Fibroblast of lung (primary cell): ENCODE measurements at places on chromosomes 12 and 14.

GRCh38 chr12:97630875-97631274, 168.3 kb downstream of the RMST start:
- peak; percentile 81 for DNase-seq

DNA sequence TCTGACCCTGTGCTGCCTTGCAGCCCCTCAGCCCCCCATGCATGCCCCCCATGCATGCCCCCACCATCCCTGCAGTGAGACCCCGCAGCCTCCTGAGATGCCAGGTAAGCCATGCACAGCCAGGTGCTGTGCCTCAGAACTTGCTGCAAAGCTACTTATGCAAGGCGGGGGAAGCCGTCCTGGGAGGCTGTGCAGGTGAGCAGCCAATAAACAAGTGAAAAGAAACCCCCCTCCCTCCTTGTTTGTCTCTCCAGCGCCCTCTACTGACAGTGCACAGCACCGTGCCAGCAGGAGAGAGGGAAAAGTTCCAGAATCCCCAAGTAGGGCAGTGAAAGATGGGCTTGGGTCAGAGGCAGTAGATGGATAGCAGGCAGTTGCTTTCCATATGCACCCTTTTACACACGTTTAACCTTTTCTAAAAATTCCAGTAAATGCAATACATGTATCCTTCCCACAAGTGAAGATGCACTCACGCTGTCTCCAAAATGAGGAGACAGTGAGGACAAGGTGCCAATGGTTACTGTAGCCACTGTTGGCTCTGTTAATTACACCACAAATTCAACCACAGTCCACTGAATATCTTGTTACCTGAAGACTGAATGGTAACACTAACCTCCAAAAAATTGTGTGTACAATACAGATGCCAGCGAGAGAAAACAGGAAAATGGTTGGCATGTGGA, 18.0 kb downstream of the TNFAIP2 start:
- peak; percentile 61 for DNase-seq

DNA sequence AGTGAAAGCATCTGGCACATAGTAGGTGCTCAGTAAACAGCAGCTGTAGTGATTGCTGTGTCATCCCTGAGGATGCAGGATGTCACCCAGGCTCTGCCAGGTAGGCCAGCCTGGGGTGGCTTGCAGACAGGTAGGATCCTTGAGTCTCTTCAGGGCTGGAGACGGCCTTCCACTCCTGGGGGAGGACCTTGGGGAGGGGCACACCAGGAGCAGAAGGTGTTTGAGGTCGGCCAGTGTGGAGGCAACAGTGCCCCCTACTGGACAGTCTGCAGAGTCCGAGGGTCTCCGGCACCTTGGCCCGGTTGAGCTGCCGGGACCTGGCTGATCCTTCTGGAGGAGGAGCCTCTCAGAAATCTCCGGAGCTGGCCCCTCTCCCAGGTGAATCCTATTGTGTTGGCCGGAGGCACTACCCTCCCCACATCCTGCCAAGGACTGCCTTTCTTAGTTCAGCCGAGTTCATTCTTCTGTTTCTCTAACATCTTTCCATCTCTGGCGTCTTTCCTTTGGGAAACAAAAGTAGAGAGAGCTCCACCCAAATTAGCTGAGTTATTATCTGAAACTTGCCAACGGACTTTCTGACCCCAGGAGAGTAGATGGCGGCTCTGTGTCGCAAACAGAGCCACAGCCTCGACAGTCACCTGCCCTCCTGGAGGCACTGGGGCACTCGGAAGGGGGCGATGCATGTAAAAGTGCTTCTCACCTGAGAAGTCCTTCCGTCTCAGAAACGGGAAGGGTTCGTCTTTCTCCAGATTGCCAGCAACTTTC, 41.8 kb upstream of the CLMN start:
- DNase-seq = peak; percentile 6

- DNase-seq = no peak
Observed at GRCh38 chr14:34348592-34348991, 113.4 kb downstream of the SPTSSA start.

- no peak for DNase-seq
Observed at GRCh38 chr12:112160611-112161010, 35.3 kb downstream of the TRAFD1 start.

DNA sequence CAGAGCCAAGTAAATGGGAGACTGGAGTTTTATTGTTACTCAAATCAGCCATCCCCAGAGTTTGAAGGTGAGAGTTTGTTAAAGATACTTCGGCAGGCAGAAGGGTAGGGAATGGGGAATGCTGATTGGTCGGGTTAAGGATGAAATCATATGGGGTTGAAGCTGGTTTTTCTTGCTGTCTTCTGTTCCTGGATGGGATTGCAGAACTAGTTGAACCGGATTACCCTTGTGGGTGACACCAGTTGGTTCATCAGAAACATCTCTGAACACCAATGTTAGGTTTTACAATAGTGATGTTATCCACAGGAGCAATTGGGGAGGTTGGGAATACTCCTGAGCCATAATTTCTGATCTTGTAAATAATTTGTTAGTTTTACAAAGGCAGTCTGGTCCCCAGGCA, 18.7 kb upstream of the SMCO2 start:
- no peak for DNase-seq

DNA sequence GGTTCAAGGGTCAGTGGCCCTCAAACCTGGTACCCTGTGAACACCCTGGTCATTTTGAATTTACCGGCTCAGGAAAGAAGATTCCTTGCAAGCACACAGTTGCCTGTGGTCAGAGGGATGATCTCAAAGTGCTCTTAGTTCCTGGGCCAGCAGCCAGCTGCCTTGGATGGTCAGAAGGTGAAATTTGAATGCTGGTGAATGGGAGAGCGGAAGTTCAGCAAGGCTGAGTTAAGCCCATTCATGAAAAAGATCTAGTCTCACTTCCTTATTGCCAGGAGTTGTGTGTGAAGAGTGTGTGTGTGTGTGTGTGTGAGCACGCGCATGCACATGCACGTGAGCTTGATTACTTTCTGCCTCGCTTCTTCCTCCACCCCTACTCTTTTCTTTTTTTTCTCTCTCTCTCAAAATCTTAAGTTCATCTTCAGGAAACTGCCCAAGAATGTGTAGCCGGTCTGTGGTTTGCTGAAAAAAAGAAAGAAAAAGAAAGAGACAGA, 155.5 kb upstream of the CCND2 start:
- DNase-seq = peak; percentile 62

- DNase-seq = no peak
Observed at GRCh38 chr12:120224304-120225199, 23.6 kb upstream of the RPLP0 start.

- DNase-seq = peak; percentile 55
Observed at GRCh38 chr12:19847294-19848059, 408.2 kb downstream of the AEBP2 start.

GRCh38 chr14:48125654-48126053, 450.2 kb upstream of the MDGA2 start:
- no peak for DNase-seq

GRCh38 chr12:65367396-65367795, 88.9 kb downstream of the MSRB3 start:
- DNase-seq = no peak

- DNase-seq = peak; percentile 19
Observed at GRCh38 chr14:91796617-91797347, 64.9 kb upstream of the CATSPERB start.

DNA sequence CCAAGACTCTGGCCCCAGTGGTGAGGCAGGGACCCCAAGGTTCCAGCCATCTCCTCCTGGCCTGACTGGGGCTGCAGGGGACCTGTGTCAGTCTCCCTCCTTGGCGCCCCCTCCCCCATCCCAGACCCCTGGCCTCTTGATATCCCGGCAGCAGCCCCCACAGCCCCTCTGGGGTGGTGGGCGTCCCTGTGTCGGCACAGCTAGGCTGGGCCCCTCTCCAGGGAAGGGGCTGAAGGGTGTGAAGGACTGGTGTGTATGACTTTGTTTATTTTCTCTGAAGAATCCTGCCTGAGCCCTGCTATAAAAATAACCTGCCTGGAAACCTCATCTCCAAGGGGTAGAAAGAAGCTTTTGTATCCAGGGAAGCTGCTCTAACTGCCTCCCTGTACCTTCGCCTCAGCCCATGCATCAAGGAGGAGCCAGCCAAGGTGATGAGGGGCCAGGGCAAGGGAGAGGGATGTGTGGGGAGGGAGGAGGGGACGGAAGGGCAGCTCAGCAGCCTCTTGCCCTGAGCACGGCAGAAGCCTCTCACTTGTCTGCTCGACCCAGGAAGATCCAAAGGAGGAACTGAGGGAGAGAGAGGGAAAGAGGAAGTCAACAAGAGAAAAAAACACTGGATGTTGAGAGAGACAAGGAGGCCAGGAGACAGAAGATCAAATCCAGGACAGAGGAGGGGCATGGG, 25.4 kb upstream of the COL2A1 start:
- no peak for DNase-seq

DNA sequence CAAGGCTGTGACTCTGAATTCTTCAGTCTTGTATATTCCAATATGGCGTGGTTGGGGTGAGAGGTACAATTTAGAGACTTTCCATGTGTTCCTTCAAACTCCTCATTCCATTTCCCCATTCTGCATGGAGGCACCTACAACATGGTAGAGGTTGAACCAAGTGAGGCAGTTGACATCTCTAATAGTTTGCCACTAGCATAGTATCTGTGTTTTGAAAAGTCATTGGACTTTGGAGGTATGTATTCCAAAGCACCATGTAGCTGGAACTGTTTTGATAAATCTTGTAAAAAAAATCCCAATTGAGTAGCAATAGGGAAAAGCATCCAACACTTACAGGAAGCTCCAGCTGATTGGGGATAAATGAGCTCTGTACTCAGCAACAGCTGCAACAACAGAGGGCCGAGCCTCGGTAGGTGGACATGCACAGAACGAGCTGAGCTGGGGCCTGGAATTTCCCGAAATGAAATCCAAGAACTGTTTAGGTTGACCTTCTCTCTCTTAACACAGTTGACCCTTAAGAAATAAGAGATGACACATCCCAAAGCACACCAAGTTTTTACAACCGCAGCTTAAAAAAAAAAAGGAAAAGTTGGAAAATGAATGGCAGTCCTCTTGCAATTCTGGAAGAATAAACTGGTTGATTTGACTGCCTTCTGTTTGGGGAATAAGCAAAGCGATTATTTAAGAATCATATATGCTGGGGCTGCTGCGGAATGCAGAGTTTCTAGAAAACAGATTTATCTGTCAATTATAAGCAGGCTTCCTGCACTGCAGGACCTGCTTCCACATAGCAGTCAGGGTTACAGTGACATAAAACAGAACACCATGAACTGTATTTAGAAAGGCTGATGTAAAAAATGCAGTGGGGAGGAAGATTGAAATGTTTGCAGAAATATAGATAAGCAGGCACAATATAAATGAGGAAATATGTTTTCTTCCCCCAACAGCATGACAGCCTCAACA, 194.6 kb upstream of the KRR1 start:
- DNase-seq = peak; percentile 100

DNA sequence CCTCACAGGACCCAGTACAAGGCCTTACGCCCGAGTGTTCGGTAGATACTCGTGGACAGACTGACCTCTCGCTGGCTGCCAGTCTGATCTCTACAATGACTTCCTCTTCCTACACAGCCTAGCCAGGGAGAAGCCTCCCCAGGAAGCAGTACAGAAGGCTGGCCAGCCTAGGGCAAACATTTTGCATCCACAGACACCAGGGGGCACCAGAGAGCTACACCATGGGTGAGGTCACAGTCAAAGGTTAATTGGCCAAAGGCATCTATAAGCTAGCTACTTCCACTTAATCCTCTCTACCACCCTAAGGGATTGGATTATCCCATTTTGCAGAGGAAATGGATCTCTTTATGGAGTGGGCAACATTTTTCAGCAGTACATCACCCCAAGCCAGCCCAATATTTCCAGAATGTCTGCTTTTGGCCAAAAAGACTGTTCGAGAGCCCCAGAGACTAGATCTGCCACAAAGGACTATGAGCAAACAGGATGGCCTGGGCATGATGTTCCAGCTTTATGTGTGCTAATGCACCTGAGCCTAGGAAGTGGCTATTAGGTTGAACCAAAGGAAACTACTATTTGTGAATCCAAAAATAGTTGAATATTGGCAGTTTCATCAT, 14.6 kb upstream of the PNMA1 start:
- DNase-seq = peak; percentile 78

- peak; percentile 75 for DNase-seq
Observed at GRCh38 chr14:92644171-92644969, 104.1 kb downstream of the LGMN start.

DNA sequence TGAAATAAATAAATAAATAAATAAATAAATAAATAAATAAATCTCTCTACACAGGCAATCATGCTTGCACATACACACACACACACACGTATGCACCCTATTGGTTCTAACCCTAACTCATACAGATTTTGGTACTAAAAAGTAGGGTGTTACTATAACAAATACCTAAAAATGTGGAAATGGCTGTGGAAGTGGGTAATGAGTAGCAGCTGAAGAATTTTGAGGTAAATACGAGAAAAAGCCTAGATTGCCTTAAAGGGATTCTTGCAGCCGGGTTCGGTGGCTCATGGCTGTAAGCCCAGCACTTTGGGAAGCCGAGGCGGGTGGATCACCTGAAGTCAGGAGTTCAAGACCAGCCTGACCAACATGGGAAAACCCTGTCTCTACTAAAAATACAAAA, 15.7 kb upstream of the SLC2A3 start:
- DNase-seq = peak; percentile 51

DNA sequence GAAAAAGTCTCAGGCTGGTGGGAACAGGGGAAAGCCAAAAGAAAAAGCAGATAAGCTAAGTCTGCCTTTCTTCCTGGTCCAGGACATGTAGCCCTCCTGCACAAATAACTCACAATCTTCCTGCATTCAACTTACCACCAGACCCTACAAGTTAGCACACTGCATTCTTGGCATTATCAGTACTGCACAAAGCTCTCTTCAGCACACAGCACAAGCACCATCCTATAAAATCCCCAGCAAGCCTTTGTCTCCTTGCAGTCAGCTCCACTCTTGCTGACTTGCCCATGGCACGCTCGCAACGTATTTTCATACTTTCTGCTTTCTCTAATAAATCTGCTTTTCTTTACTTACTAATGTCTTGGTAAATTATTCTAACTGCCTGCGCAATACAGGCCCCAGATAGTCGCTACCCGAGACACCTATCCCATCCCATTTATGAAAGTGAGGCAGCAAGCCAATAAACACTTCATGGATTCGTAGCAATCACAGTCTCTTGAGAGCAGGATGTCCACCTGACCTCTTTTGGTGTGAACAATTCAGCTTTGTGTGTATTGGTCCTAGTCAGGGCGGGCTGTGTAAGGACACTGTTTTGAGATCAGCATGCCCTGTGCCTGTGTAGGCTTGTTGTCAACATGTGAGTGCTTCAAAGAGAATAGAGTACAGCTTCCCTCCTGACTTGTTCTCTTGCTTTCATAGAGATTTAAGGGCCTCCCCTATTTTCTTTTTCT, 49.0 kb downstream of the TMEM117 start:
- DNase-seq = no peak

DNA sequence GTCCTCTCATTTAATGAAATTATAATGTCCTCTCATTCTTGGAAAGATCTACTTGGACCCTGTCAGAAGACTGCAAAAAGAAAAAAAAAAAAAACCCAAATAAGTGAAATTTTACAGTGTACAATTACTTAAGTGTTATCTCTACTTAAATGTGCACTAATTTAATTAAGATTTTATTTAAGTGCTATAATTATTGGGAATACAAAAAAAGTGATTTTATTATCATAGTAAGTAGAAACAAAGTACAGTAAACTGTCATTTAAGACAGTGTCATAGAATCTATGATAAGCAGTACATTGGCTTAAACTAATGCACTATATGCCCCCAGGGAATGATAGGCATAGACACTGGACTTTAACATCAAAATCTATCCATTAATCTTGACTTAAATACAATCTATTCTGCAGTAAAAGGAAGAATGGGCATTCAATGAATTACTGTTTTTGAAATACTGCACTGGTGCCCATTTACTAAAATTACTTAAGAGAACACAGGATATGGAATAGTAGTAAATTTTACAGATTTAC, 23.3 kb downstream of the INSM2 start:
- no peak for DNase-seq

GRCh38 chr14:92734618-92735017, 13.8 kb downstream of the LGMN start:
- no peak for DNase-seq
